ENCODE measurements at places on chromosomes 12 and 14. TPM values are rescaled to one million over a fixed set of nuclear protein-coding genes. Genes with fewer than 3 reads are reported as not detected.
A peak's percentile ranks its signal among the peaks of the same experiment; 100 is the strongest.

Gene CLEC6A
- total RNA-seq, result not detected

Gene HOXC5
- total RNA-seq, result 1.7 TPM

Gene ARF3
- total RNA-seq, result 164 TPM

Gene NRXN3
- 6.7 TPM for total RNA-seq

Gene TMED10
- total RNA-seq, result 394 TPM

Gene KLHL33
- 0.26 TPM for total RNA-seq

Gene CPSF2
- total RNA-seq, result 60.3 TPM

Gene ART4
- 1.5 TPM for total RNA-seq

DNA sequence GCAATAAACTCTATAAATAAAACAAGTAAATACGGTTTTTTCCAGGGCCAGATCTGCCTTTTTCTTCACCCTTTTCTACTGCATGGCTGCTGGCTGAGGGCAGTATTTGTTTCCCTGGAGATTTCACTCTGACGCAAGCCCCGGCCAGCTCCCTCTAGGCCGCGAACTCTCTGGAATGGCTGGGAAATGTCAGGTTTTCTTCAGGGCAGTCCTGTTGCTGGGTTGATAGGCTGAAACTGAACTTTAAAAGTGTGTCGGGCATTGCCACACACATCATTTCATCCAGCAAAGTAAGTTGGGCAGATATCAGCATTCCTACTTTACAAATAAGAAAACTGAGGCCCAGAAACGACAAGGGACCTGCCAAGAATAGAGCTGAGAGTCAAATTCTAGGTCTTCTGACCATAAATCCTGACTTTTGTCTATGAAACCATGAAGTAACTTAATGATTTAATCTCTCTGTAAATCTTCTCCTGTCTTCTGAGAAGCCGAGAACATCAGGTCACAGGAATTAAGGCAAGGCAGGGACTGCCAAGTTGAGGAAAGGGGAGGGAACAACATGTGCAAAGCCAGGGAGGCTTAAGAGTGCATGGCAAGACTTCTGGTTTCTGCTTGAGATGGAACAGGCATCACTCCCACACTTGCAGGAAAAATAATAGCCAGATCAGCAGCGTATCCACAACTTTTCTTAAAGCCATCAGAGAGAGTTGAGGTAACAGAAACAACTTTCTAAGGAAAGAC, 205.0 kb upstream of the CCDC196 start:
- peak; percentile 43 for DNase-seq

GRCh38 chr12:65853489-65854157, 29.3 kb downstream of the HMGA2 start:
- no peak for DNase-seq

- peak; percentile 82 for DNase-seq
Measured at GRCh38 chr12:116455540-116456329, 103.4 kb upstream of the MAP1LC3B2 start.

DNA sequence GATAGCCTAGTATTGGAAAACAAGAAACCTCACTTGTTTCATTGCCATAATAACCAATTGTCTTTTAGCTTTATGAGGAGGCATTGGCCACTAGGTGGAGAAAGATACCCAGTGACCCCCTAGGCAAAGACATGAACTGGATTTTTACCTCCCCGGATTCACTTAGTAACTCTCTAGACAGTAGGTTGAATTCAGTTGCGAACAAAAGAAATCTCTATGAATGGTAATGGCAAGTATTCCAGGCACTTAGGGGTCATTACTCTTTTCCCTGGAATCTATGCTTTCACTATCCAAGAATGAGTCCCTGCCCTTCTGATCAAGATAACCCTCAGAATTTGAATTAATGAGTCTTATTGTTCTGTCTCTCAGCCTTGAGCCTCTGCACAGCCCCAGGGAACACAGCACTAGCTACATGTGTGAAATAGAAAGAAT, 29.5 kb upstream of the RHOJ start:
- no peak for DNase-seq

DNA sequence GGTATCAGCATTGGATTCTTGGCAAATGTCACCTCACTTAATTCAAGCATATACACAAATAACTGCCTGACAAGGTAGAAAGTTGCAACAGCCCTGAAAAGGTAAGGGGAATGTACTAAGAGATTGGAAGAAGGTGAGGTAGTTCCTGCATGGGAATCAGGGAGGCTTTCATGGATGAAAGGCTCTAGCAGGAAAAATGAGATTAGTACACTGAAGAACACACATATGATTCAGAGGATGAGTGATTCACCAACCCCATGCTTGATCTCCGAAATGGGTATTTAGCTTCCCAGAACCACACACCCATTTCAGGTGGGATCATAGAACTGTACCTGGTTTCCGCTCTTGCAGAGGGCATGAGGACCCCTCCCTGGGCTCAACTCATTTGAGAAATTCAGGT, 65.8 kb downstream of the PAH start:
- no peak for DNase-seq

DNA sequence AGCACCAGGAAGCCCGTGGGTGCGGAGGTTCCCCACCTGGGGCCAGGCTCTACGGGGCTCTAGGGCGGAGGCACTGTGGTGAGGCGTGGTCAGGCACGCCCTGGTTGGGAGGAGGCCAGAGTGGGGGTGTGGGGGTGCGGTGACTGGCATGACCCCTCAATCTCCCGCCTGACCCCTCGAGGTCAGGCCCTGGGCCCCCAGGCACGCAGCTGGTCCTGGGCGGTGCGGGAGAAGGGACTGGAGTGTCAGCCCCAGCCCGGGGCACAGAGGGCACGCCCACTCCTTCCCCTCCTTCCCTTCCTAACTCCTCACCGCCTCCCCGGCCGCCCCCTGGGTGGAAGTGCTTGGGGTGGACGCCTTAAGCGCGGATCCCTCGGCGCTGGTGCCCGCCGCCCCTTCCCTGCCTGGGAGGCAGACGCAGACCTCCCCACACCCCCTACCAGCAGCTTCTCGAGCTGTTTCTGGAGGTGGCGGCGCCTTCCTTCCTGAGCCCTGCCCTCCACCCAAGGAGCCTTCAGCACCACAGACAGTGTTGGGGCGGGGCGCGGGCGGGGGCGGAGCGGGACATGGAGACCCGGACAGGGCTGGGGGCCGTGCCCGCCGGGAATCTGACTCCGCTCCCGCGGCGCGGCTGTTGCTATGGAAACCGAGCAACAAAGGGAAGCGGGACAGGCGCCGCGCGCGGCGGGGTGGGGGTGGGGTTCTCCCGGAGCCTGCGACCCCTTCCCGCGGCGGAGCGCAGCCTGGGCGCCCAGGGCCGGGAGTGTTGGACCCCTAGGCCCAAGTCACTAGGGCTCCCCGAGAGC, 741 bp upstream of the CRIP2 start:
- peak; percentile 92 for DNase-seq

DNA sequence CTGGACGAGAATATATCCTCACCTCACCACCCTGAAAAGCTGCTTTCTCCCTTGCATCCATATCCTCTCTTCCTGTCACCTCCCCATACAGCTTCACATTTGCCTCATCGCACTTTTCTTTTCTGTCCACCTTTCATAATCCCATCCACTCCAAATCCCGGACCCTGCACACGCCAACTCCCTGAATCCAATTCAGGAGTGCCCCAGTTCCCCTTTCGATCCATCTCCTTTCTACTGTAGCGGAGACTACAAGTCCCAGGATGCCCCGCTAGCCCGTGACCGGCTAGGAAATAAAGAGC, 2.5 kb downstream of the TMEM253 start:
- no peak for DNase-seq

DNA sequence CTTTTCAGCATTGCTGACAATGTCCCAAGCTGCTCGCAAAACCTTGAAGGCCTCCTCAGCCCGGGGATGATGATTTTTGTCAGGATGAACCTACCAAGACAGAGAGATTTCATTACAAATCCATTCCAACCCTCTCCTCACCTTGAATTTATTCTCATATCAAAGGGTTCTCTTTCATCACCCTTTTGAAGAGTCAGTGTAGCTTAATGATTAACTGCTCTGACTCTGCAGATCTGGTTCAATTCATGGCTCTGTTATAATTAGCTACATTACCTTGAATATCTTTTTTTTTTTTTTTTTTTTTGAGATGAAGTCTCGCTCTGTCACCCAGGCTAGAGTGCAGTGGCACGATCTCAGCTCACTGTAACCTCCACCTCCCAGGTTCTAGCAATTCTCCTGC, 5.6 kb downstream of the ORMDL2 start:
- DNase-seq, result no peak

DNA sequence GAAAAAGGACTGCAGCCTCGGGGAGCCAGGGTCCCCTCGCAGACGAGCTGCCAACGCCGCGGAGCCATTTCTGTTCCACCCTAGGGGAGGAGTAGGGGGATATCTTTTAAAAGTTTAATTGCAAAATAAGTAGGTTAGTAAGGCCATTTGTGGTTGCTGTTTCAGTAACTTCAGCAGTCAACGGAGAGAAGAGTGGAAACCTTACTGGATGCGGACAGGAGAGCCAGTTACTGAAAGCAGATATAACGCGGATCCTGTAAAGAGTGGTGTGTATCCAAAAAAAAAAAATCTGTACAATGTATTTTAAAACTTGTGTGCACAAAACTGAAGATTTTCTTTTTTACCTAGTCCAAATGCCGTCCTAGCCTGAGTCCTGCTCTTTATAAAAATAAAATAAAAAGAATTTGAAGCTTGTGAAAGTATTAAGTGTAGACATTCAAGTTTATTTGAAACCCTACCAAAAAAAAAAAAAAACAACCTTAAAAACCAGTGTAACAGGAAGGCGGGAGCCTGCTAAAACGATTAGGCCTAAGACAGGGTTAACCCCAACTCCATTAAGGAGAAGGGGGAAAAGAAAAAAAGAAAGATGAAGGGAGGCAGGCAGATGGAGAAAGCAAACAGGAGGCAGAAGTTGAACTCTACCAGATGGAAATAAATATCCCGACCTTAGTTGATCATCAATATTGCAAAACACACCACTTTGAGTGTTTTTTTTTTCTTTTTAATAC, 1.0 kb upstream of the BTG1 start:
- no peak for DNase-seq

GRCh38 chr14:64826845-64827244, 52.9 kb downstream of the SPTB start:
- DNase-seq, result no peak

DNA sequence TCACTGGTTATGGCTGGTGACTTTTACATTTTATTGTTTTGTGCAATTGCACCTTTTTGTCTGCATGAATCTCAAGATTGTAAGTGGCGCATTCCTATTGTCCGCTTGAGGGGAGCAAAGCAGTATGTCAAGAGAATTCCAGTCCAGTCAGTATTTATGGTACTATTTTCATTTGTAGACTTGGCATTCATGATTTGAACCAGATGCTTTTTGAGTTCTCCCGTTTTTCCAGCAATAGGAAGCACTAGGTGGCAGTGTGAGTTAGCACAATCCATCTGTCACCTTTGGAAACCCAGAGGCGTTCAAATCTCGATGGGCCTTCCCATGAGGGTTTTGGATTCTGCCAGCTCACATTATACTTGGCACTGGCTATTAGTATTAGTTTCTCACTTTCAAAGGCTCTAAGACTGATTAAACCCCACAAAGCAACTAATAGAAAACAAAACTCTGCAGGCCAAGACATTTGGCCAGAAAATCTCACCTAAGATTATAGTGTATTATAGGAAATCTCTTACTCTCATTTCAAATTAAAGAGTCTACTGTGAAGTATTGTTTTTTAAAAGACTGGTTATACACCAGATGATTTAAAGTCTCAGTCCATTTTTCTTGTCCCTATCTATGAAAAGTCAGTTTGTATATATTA, 2.2 kb downstream of the DACT1 start:
- peak; percentile 65 for DNase-seq

DNA sequence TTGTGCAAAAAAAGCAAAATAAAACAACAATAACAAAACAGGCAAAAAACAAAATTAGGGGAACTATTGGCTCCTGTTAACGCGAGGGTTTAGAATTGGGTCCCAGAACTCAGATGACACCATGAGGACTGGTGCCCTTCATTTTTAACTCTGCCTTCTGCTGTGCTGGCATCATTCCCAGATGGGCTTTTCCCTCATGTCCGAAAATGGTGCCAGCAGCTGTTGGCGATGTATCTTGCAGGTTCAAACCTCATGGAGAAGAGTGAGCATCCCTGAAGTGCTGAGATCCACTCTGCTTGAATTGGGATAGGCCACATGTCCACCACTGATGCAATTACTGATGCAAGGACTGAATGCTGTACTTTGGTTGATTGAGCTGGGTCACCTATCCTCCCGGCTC, 61.1 kb downstream of the MYRFL start:
- DNase-seq, result no peak

DNA sequence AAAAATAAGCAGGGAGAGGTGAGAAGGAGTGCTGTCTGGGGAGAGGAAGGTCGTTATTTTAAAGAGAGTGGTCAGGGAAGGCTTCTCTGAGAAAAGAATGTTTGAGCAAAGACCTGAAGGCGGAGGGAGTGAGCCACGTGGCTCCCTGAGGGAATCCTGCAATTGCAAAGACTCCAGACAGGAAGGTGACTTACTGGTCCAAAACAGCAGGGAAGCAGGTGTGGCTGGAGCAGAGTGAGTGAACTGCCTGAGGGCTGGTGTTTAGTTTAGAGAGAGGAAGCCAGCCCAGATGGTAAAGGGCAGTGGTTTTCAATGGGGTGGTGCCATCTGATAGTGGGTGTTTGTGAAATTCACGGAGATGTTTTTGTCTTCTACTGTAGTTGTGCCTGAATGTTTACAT, 58.8 kb upstream of the LTA4H start:
- no peak for DNase-seq

- DNase-seq, result no peak
Measured at GRCh38 chr12:58502841-58503240, 417.5 kb downstream of the LRIG3 start.

GRCh38 chr12:111585690-111586089, 13.4 kb downstream of the ATXN2 start:
- no peak for DNase-seq

GRCh38 chr12:89874146-89874545, 165.5 kb upstream of the ATP2B1 start:
- no peak for DNase-seq

Measured in ureter (tissue), 1 donor.